ENCODE measurements at places on chromosomes 3 and 15. TPM values are rescaled to one million over a fixed set of nuclear protein-coding genes. Genes with fewer than 3 reads are reported as not detected.
A peak's percentile ranks its signal among the peaks of the same experiment; 100 is the strongest.

DNA sequence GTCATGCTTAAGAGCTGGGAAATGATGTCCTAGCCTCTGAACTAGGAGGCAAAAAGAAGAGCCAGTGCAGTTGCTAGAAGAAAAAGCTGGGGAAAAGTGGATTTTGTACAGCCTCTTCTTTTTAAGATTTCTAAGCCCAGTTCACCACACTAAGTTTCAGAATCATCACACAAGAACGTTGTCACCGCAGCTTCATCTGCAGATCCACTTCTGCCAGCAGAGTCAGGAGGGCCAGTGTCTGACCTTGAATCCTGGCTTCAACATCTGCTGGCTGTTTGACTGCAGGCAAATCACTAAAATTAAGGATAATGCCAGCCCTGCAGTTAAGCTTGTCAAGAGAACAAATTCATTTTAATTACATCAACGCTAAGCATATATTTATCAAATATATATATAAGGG, 36.2 kb downstream of the HDC start:
- H3K36me3 ChIP-seq = no peaks in the 10 kb centered on the region
- no peak for DNase-seq
- H3K27ac ChIP-seq = no peak overlapping the region
- H3K27me3 ChIP-seq = no peaks in the 10 kb centered on the region
- no peaks in the 10 kb centered on the region for H3K4me1 ChIP-seq

- no peak for DNase-seq
- H3K4me3 ChIP-seq = no peak overlapping the region
- H3K4me1 ChIP-seq = no peaks in the 10 kb centered on the region
- H3K27ac ChIP-seq = no peak overlapping the region
Observed at GRCh38 chr3:15942462-15942861, 144.7 kb upstream of the ANKRD28 start.

GRCh38 chr3:188305220-188305619, 151.3 kb downstream of the LPP start:
- no peak for DNase-seq
- H3K27ac ChIP-seq = peak overlapping the region; percentile 94
- no peaks in the 10 kb centered on the region for H3K27me3 ChIP-seq
- H3K36me3 ChIP-seq = no peaks in the 10 kb centered on the region
- peaks cover 77% of the 10 kb centered on the region for H3K4me1 ChIP-seq

DNA sequence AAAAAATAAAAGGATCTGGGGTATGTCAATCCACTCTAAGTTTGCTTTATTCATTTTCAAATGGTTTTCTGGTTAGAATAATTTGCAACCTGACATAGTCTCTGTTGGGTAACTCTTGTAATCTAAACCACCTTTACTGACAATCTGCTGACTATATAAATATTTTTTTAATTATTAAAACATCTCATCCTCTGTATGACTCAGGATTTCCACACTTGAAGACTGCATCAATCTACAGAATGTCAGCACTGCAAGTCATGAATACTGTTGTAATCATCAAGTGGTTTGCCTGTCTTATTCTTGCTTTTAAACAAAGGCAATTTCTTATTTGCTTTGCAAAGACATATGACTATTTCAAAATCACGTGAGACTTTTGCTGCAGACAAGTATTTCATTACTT, 42.1 kb downstream of the VGLL3 start:
- no peak for DNase-seq
- no peak overlapping the region for H3K4me3 ChIP-seq
- H3K27me3 ChIP-seq = no peaks in the 10 kb centered on the region
- no peaks in the 10 kb centered on the region for H3K36me3 ChIP-seq
- peaks cover 4% of the 10 kb centered on the region for H3K4me1 ChIP-seq

DNA sequence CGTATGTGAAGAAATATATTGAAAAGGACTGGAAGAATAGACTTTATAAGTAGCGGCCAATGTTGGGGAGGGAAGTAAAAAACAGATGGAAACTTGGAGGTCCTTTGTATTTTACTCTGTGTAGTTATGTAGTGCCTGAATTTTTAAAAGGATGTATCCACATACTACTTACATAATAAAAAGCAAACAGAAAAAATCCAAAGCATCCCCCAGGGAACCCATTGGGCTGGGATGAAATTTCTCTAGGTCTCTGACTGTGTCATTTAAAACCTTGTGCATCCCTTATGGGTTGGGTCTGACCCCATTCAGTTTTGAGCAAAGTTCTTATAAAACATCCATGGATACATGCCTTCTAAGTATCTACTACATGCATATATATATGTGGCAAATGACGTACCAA, 141.1 kb downstream of the NR1D2 start:
- no peaks in the 10 kb centered on the region for H3K4me1 ChIP-seq
- H3K27me3 ChIP-seq = no peaks in the 10 kb centered on the region
- H3K36me3 ChIP-seq = no peaks in the 10 kb centered on the region
- no peak overlapping the region for H3K27ac ChIP-seq
- no peak for DNase-seq

DNA sequence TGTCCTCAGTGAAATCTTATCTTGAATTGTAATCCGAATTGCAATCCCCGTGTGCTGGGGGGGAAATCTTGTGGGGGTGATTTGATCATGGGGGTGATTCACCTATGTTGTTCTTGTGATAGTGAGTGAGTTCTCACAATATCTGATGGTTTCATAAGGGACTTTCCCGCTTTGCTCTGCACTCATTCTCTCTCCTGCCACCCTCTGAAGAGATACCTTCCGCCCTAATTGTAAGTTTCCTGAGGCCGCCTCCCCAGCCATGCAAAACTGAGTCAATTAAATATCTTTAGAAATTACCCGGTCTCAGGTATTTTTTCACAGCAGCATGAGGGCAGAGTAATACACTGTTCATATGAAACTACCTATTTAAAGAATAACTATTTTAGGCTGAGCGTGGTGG, 304.1 kb upstream of the EPHA6 start:
- no peaks in the 10 kb centered on the region for H3K4me1 ChIP-seq
- H3K27me3 ChIP-seq = no peaks in the 10 kb centered on the region
- no peak overlapping the region for H3K4me3 ChIP-seq
- no peak overlapping the region for H3K27ac ChIP-seq
- DNase-seq = no peak

GRCh38 chr3:139774560-139775302, 97.0 kb upstream of the NMNAT3 start:
- DNase-seq = no peak
- no peak overlapping the region for H3K4me3 ChIP-seq
- no peaks in the 10 kb centered on the region for H3K27me3 ChIP-seq
- no peaks in the 10 kb centered on the region for H3K4me1 ChIP-seq
- H3K36me3 ChIP-seq = no peaks in the 10 kb centered on the region
- H3K27ac ChIP-seq = no peak overlapping the region

- no peaks in the 10 kb centered on the region for H3K27me3 ChIP-seq
- no peak overlapping the region for H3K27ac ChIP-seq
- no peak for DNase-seq
- H3K4me3 ChIP-seq = no peak overlapping the region
- no peaks in the 10 kb centered on the region for H3K36me3 ChIP-seq
Observed at GRCh38 chr3:73746623-73747022, 121.9 kb upstream of the PDZRN3 start.

GRCh38 chr3:136353461-136353860, 103.3 kb downstream of the PCCB start:
- no peak overlapping the region for H3K27ac ChIP-seq
- H3K4me3 ChIP-seq = no peak overlapping the region
- peaks cover 11% of the 10 kb centered on the region for H3K4me1 ChIP-seq
- DNase-seq = no peak
- no peaks in the 10 kb centered on the region for H3K27me3 ChIP-seq
- peaks cover 5% of the 10 kb centered on the region for H3K36me3 ChIP-seq

- no peaks in the 10 kb centered on the region for H3K36me3 ChIP-seq
- no peaks in the 10 kb centered on the region for H3K27me3 ChIP-seq
- H3K27ac ChIP-seq = peak overlapping the region; percentile 57
- H3K4me1 ChIP-seq = peaks cover 35% of the 10 kb centered on the region
- H3K4me3 ChIP-seq = no peak overlapping the region
Observed at GRCh38 chr3:45628746-45629145, 34.2 kb downstream of the LIMD1 start.

DNA sequence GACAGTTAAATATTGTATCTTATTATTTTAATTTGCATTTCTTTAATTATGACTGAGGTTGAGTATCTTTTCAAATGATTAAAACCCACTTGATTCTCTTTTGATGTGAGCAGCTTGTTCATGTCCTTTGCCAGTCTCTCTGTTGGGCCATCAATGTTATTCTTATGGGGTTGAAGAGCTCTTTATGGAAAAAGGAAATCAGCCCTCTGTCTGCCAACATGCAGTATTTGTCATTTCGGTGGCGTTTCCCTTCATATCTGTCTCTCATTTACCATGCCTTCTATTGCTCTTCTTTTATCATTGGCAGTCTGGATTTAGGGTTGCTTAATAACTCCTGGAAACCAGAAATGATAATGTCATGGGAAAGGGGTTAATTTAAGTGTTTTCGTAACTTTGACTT, 340.7 kb upstream of the DNAJC19 start:
- H3K27ac ChIP-seq = no peak overlapping the region
- no peak overlapping the region for H3K4me3 ChIP-seq
- no peaks in the 10 kb centered on the region for H3K36me3 ChIP-seq
- no peaks in the 10 kb centered on the region for H3K4me1 ChIP-seq
- no peaks in the 10 kb centered on the region for H3K27me3 ChIP-seq
- DNase-seq = no peak

DNA sequence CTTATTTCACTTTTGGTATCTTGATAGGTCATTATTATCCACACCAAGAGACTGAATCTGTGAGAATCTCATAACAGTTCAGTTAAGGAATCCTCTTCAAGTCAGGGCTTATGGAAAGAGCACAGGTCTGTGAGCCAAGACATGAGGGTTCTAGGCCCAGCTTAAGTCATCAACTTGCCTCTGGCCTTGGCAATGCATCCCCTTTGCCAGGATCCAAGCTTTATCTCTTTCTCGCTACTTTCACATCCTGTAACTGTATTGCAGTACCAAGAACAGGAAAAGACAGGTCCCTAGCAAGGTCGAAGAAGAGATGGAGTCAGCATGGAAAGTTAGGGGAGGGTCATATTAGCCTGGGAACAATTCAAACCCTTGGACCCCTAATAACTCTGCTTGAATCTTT, 13.5 kb upstream of the APOD start:
- H3K4me3 ChIP-seq = no peak overlapping the region
- H3K4me1 ChIP-seq = no peaks in the 10 kb centered on the region
- no peak overlapping the region for H3K27ac ChIP-seq
- DNase-seq = no peak
- H3K27me3 ChIP-seq = no peaks in the 10 kb centered on the region

GRCh38 chr15:56587686-56588085, 122.7 kb upstream of the MNS1 start:
- H3K27me3 ChIP-seq = no peaks in the 10 kb centered on the region
- no peak overlapping the region for H3K27ac ChIP-seq
- H3K36me3 ChIP-seq = no peaks in the 10 kb centered on the region
- no peaks in the 10 kb centered on the region for H3K4me1 ChIP-seq

- no peak within 1 kb of the TSS for H3K27ac ChIP-seq
- no peaks in the 10 kb centered on the region for H3K4me1 ChIP-seq
- peaks cover 37% of the 10 kb centered on the region for H3K27me3 ChIP-seq
- H3K4me3 ChIP-seq = peak within 1 kb of the TSS; percentile 43
Observed at GRCh38 chr3:142963516-142964448, at the start of gene PAQR9. PAQR9 (minus strand) TSS chr3:142963674; CDS start chr3:142963336, 338 bp downstream.

GRCh38 chr3:127134466-127134865, 58.5 kb upstream of the PRR23E start:
- no peak for DNase-seq
- H3K4me1 ChIP-seq = peaks cover 18% of the 10 kb centered on the region
- H3K27me3 ChIP-seq = peaks cover 11% of the 10 kb centered on the region
- no peaks in the 10 kb centered on the region for H3K36me3 ChIP-seq

DNA sequence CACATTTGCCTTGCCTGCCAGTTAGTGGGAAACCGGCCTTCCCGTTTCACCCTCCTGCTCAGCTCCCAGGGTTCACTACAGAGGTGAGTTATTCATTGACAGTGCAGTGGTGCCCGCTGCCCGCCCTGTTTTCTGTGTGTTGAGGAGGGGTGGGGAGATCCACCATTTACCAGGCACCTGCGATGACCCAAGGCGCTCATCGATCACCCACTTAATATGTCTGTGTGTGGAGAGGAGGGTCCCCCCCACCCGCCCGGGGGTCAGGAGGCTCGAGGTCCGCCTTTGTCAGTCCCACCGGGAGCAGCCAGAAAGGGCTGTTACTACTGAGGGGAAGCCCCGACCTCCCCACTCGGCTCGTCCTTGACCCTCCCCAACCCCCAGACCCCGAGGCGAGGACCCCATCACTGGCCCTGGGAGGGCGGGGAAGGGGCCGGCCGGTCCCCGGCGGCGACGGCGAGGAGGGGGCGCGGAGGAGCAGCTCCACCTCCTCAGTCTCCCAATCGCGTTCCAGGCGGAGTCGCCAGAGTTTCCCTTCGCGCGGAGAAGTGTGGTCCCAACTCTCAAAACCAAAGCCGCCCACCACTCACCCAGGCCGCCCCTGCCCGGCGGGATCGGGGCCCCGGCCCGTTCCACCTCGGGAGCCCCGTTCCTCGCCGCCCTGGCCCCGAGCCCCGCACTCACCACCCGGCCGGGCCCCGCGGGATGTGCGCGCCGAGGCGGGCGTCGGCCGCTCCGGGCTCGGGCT, 1.1 kb downstream of the PLXNB1 start:
- H3K27ac ChIP-seq = peak overlapping the region; percentile 92
- peak overlapping the region; percentile 93 for H3K4me3 ChIP-seq
- DNase-seq = peak; percentile 79
- no peaks in the 10 kb centered on the region for H3K36me3 ChIP-seq

DNA sequence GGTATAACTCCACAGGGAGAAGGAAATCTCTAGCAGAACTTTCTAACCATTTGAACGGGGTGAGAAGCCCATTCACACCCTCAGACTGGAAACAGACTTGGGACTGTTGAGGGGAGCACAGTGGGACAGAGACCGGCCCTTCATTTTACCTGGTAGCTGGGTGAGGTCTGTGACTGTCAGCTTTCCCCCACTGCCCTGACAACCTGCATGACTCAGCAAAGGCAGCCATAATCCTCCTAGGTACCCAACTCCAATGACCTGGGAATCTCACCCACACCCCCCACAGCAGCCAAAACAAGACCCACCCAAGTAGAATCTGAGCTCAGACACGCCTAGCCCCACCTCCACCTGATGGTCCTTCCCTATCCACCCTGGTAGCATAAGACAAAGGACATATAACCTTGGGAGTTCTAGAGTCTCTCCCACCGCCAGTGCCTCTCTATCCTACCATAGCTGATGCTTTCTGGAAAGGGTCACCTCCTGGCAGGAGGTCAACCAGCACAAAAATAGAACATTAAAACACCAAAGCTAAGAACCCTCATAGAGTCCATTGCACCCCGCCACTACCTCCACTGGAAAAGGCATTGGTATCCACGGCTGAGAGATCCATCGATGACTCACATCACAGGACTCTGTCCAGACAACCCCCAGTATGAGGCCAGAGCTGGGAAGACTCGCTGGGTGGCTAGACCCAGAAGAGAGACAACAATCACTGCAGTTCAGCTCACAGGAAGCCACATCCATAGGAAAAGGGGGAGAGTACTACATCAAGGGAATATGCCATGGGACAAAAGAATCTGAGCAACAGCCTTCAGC, 28.0 kb downstream of the SENP7 start:
- no peaks in the 10 kb centered on the region for H3K27me3 ChIP-seq
- no peak overlapping the region for H3K4me3 ChIP-seq
- no peaks in the 10 kb centered on the region for H3K4me1 ChIP-seq
- no peak for DNase-seq
- H3K27ac ChIP-seq = no peak overlapping the region
- peaks cover 8% of the 10 kb centered on the region for H3K36me3 ChIP-seq

The SLC2A2 gene
- not detected for total RNA-seq

The MUSTN1 gene
- total RNA-seq = 9.3 TPM

The MNS1 gene
- total RNA-seq = 1.1 TPM

The HIGD2B gene
- total RNA-seq = not detected

The PLA1A gene
- 4.6 TPM for total RNA-seq

The BCL2A1 gene
- total RNA-seq = 1.9 TPM

The FILIP1L gene
- total RNA-seq = 42.5 TPM

The RABL3 gene
- 12.4 TPM for total RNA-seq

The GATA2 gene
- 2.1 TPM for total RNA-seq

The NPAP1 gene
- total RNA-seq = not detected

The SLC51A gene
- total RNA-seq = not detected

The C3orf22 gene
- not detected for total RNA-seq

The KLHL40 gene
- total RNA-seq = under 0.01 TPM

Measured in sigmoid colon (tissue), 7 donors.